ENCODE measurements at places on chromosomes 6 and 20.

DNA sequence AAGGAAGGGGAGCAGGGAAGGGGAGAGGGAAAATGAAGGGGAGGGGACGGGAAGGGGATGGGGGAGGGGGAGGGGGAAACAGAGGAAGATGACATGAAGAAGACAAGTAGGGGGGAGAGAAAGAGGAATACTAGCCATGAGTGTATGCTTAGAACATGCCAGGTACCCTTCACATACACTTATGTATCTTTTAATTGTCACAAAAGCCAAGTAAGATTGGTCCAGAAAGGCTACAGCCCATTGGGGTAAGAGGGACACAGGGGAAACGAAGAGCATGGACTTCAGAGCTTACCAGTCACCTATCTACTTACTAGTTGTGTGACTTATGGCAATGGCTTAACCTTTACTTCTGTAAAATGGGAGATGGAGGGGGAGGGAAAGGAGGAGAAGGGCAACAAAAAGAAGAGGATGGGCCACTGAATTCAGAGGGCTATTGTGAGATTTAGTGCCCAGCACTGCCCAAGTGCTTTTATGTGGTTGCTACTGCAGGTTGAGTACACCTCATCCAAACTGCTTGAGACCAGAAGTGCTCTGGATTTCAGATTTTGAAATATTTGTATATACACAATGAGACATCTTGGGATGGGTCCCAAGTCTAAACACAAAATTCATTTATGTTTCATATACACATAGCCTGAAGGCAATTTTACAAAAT is 90.3 kb downstream of the ARHGAP18 start:
- DNase-seq, result no peak

DNA sequence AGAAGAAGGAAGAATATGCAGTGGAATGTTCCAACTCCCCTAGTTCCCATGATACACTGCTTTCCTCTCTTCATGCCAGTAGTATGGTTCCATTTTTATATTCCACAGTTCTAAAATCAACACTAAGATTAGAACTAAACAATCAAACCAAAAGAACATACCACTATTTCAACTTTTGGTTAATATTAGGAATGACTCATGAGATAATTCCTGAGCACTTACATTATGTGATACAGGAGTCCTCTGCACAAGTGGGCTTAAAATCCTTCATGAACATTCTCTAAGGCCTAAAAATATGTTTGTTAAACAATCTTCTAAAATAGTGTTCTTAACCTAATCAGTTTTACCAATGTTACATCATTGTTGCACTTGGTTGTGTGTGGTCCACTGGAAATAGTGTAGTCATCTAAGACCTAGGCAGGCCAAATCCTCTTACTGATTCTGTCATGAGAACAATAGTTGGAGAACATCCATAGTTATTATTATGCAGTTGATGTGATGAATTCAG is 30.3 kb upstream of the RCAN2 start:
- no peak for DNase-seq

- no peak for DNase-seq
Measured at GRCh38 chr6:20447581-20448132, 46.0 kb downstream of the E2F3 start.

DNA sequence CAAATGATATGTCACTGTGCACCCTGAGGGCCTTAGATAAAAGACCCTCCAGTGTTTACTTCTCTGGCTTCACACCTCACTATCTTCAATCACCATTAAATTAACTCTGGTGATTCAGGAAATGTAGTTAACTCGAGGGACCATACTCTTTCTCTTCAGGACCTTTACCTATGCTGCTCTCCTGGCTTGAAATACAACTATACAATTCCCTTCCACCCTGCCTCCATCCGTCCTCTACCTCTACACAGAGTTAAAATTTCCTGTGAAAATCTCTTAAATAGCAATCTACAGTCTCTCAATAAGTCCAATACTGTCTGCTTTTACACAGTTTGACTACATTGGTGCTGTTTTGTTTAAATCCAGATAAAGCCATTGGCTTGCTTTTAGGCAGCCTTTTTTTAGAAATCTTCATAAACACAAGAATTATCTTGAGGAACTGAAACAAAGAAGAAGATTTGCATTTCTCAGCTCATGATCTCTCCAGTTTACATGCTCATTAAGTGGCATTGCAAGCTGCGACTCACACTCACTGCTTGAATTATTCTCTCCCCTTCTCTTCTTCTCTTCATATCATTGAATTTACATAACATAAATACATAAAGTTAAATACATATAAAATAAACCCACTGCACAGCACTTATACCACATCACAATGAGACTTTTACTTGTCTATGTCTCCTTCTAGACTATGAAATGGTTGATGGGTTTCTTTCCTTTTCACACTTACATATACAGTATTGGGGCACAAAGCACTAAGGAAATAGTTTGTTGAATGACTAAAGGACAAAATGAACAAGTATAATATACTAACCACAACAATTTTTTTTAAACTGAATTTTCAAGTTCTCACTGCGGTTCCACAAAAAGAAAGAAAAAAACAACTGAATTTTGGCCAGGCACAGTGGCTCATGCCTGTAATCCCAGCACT is 239.0 kb upstream of the KCNQ5 start:
- no peak for DNase-seq

DNA sequence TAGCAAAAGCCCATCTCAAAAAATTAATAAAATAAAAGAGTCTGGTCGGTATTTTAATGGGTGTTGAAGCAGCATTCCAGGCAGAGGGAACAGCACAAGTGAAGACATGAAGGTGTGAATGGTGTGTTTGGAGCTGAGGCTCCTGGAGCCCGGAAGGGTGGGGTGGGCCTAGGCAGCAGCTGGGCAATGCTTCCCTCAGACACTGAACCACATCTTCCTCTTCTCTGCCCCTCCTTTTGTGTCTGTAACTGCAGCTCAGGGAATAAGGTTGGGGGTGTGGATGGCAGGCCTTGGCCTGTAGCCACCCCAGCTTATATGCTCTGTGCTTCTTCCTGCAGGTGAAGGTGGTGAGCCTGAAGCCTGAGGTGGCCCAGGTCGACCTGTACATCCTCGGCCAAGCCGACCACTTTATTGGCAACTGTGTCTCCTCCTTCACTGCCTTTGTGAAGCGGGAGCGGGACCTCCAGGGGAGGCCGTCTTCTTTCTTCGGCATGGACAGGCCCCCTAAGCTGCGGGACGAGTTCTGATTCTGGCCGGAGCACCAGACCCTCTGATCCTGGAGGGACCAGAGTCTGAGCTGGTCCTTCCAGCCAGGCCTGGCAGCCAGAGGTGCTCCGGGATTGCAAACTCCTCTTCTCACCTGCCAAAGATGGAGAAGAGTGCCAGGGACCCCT is 26.6 kb downstream of the POFUT1 start:
- no peak for DNase-seq

DNA sequence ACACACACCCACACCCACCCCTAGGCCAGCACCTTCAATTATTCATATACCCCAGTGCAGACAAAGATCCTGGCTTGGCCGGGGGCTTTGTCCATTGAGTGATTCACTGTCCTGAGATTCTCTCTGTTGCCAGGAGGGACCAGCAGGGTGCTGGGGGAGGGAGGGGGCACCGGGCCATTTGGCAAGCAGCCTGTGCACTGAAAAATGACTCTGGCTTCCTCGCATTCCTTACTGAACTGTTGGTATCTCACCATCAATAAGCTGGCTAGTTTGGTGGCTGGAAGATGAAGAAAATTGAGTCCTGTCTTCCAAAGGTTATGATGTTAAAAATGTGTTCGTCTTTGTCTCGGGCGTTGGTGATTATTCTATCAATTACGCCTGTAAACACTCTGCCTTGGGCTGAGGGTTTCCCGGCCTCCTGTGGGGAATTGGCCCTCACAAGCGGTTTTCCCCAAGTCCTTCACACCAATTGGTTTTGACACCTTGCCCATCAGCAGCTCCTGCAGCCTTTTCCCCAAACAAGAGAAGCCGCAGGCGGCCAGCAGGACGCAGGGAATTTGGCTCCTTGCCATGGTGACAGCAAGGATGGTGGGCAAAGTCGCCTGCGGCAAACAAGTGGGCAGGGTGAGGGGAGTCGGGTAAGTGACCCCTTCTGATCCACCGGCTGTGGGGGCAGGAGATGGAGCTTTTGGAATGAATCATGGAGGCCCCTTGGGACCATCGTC is 4.9 kb downstream of the VSTM2L start:
- DNase-seq, result no peak

- no peak for DNase-seq
Measured at GRCh38 chr6:140597181-140597580, 1222.7 kb upstream of the CITED2 start.

DNA sequence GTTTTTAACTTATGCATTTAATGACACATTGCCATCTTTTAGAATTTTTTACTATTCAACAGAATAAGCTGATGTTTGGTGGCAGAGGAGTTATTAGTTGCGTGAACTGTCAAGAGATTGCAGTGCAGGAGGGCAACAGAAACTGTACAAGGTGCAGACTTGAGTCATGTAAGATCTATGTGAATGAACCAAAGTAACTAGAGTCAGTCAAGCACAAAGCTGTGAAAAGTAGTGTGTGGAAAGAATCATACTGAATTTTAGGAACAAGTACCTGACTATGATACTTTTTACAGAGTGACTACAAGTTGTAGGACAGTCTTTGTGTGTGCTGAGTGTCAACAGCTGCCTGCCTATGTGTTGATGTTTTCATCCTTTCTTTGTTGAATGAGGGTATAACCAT is 2.7 kb upstream of the C6orf163 start:
- DNase-seq, result no peak

DNA sequence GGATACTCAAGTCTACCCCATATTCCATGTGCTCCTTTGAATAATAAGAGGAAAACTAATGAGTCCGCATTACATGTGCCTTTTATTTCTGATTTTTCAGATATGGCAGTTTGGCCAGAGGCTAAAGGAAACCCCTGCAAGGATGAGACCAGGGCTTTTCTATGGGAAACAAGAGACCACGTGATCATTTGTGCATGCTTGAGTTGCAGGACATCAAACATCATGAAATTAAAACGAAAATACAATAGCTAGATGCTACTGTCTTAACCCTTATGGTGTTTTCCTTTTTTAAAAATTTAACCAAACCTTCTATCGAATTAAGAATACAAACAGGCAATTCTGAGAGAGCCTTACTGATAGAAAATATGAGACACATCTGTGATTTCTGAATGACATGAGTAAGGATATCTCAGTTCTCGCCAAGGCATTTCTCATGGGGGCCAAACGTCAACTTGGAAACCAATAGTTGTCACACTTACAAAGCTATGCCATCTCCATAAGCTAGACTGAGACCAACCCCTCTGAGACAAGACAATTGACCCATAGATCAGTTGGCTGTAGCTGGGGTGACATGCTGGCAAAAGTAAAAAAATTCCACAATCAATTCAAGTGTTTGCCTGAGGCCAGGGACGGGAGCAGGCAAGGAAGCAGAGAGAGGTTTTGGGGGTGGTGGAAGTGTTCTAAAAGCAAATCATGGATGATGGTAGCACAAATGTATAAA is 52.8 kb downstream of the RIPOR2 start:
- DNase-seq, result no peak

Measured in T-cell (primary cell).